ENCODE measurements at places on chromosomes 4 and X. TPM values are rescaled to one million over a fixed set of nuclear protein-coding genes. Genes with fewer than 3 reads are reported as not detected.

TMPRSS11B gene
- total RNA-seq: not detected

ANOS1 gene
- total RNA-seq: 7.8 TPM

DSPP gene
- total RNA-seq: 0.24 TPM

ZNF718 gene
- total RNA-seq: 9.7 TPM

PDGFRA gene
- 1.9 TPM for total RNA-seq

FRMD7 gene
- 0.27 TPM for total RNA-seq

ASB5 gene
- not detected for total RNA-seq

TEX13B gene
- not detected for total RNA-seq

ADAMTS3 gene
- total RNA-seq: 0.92 TPM

MAGEE2 gene
- not detected for total RNA-seq

SSX2B gene
- not detected for total RNA-seq

NAP1L5 gene
- total RNA-seq: 11.5 TPM

PCSK1N gene
- total RNA-seq: 41.9 TPM

EFHC2 gene
- 0.41 TPM for total RNA-seq

CCDC158 gene
- total RNA-seq: not detected

BCOR gene
- total RNA-seq: 70.5 TPM

PAGE4 gene
- total RNA-seq: 0.13 TPM

FREM3 gene
- 0.05 TPM for total RNA-seq

MAP7D2 gene
- total RNA-seq: 5.5 TPM

CXorf49 gene
- total RNA-seq: not detected

HPF1 gene
- total RNA-seq: 39.8 TPM

ESX1 gene
- total RNA-seq: not detected

IL2 gene
- not detected for total RNA-seq

PRRG3 gene
- 0.73 TPM for total RNA-seq

FAM9B gene
- total RNA-seq: 0.19 TPM

FAM9C gene
- 0.52 TPM for total RNA-seq

ABHD18 gene
- 12.2 TPM for total RNA-seq

EXOC1L gene
- total RNA-seq: 0.66 TPM

PLAC1 gene
- not detected for total RNA-seq

LYAR gene
- 12.7 TPM for total RNA-seq

MTMR8 gene
- 3.5 TPM for total RNA-seq

RIBC1 gene
- total RNA-seq: 4.1 TPM

CCNA2 gene
- total RNA-seq: 40.9 TPM

PF4V1 gene
- total RNA-seq: not detected

GPRASP2 gene
- 60.3 TPM for total RNA-seq

MAGEA12 gene
- not detected for total RNA-seq

ATP6AP1 gene
- 99.5 TPM for total RNA-seq

PCDH19 gene
- total RNA-seq: 14.8 TPM

CACNA1F gene
- not detected for total RNA-seq

BRS3 gene
- total RNA-seq: not detected

IDUA gene
- total RNA-seq: 2.8 TPM

SLC7A11 gene
- total RNA-seq: 4.6 TPM

IQCM gene
- 0.29 TPM for total RNA-seq

PLCXD1 gene
- total RNA-seq: 1.4 TPM

EMD gene
- 69.6 TPM for total RNA-seq

MAOB gene
- total RNA-seq: 25.9 TPM

APELA gene
- total RNA-seq: 15.8 TPM

TLR10 gene
- not detected for total RNA-seq

DMRTC1 gene
- not detected for total RNA-seq

RNF128 gene
- 0.44 TPM for total RNA-seq

C4orf51 gene
- not detected for total RNA-seq

MOSPD2 gene
- total RNA-seq: 14.8 TPM

SPP1 gene
- total RNA-seq: 68.7 TPM

RS1 gene
- total RNA-seq: not detected

KLF3 gene
- total RNA-seq: 77.6 TPM

JCHAIN gene
- not detected for total RNA-seq

MAGEB17 gene
- total RNA-seq: not detected

FGFBP2 gene
- 0.74 TPM for total RNA-seq

ZFP42 gene
- total RNA-seq: not detected

Measured in motor neuron (in vitro differentiated cells).